Femur (tissue), 1 donor: ENCODE measurements at places on chromosomes 1 and 21.

GRCh38 chr1:34709547-34709946 lies 45.3 kb upstream of the GJB5 start:
- no peak for DNase-seq

GRCh38 chr1:232333419-232333767 lies 296.5 kb downstream of the SIPA1L2 start:
- no peak for DNase-seq

DNA sequence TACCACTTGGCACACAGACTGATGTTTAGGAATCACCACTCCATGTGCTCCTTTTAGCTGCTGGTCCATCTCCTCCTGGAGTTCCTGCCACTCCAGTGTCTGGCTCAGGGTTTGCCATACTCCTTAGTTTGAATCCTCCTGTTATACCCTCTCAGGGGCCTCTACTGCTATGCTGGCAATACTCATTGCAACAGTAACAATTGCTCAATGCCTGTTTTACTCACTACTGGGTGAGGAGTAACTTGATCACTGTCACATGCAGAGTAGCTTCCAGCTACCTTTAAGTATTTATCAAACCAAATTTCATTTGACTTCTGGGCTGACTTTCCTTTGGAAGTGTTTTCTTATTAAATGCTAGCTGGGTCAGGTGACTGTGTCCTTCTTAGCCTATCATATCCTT lies 107.2 kb upstream of the WLS start:
- no peak for DNase-seq

DNA sequence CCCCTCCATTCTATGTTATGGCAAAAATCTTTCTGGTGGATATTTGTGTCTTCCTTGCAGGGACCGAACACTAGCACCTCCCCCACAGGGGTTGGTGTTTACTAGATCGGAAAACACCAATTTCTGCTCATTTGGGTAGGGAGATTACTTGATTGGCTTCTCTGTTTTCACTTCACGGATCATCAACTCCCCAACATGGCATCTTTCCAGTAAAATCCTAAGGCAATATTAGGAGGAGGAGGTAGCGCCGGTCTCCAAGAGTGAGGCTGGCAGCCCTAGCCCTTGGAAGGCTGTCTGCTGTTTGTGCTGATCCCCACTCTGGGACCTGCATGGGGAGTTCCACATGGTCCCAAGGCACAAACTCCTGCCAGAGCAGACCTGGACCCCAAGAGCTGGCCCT lies 12.2 kb downstream of the VASH2 start:
- DNase-seq: no peak

GRCh38 chr1:151193856-151194255 lies 3.9 kb upstream of the VPS72 start:
- no peak for DNase-seq

- DNase-seq: peak; percentile 17
Observed at GRCh38 chr1:74652711-74653139, 20.9 kb downstream of the ERICH3 start.

DNA sequence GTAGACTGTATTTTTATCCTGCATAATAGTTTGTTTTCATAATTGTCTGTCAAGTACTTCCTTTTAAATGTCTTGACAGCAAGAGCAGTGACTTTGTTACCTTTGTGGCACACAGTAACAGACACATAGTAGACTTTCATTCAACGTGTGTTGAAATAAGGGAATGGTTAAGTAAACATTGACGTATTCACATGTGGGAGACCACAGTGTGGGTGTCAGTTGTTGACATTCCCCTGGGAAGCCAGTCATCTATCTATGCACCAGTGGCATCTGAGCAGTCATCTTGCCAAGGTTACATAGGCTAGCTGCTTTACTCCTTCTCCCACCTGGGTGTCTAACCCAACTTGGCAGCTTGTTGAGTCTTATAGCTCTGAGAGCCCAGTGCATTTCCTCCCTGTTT lies 1.4 kb upstream of the NUP133 start:
- DNase-seq: no peak

GRCh38 chr1:204495078-204495753 lies 611 bp upstream of the PIK3C2B start:
- DNase-seq: no peak

GRCh38 chr21:44628707-44629391 lies 2.0 kb downstream of the KRTAP10-9 start:
- DNase-seq: no peak

GRCh38 chr1:45014321-45015028 lies 2.4 kb downstream of the UROD start:
- DNase-seq: peak; percentile 87

DNA sequence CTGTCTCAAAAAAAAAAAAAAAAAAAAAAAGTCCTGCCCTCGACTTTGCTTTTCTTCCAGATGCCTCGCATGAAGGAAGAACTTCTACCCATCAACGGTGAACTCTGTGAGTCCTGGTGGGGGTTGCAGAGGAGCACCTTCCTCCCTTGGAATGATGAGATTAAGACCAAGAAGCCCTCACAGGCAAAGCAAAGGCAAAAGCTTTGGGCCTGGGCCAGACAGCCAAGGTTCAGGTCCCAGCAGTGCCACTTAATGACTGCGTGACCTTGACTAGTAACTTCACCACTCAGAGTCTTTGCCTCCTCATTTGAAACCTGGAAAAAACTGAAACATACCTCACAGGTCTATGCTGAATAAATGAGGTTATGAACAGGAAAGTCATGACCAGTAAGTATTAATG lies 55.5 kb downstream of the ZSCAN20 start:
- no peak for DNase-seq

- no peak for DNase-seq
Observed at GRCh38 chr1:204420039-204421004, 8.7 kb upstream of the PPP1R15B start.

DNA sequence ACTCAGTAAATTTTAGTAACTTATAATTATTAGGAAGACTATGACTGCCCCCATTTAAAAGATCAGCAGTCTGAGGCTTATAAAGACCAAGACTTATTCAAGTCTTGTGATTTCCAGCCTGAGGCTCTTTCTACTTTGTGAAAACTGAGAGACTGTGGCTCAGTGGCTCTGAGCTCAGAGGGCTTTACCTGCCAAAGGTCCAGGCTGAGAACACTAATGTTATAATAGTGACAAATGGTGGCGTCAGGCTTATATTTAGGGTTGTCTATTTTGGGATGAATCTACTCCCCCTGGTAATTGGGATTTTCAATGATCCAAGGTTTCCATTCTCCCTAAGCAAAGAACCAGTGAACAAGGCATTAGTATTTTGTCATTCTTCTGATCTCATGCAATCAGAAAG lies 42.6 kb upstream of the EPS15 start:
- no peak for DNase-seq

DNA sequence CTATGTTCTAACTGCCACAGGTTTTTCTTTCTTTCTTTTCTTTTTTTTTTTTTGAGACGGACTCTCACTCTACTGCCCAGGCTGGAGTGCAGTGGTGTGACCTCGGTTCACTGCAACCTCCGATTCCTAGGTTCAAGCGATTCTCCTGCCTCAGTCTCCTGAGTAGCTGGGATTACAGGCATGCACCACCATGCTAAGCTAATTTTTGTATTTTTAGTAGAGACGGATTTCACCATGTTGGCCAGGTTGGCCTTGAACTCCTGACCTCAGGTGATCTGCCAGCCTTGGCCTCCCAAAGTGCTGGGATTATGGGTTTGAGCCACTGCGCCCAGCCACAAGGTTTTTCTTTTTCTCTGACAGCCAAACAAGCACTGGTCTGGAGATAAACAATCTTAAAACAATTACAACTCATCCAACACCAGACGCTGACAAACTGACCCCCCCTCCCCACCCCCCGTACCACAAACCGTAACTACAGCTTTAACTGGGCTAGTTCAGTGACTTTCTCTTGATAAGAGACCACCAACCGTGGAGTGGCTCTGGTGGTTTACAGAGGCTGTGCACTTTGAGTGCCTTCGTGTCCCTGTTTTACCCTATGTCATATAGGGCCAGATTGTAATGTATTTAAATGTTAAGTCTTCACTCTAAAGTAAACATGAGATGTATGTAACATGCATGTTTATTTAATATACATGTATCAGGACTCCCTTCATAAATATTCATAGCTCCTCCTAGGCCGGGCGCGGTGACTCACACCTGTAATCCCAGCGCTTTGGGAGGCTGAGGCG lies 19.5 kb upstream of the PUM1 start:
- DNase-seq: no peak

DNA sequence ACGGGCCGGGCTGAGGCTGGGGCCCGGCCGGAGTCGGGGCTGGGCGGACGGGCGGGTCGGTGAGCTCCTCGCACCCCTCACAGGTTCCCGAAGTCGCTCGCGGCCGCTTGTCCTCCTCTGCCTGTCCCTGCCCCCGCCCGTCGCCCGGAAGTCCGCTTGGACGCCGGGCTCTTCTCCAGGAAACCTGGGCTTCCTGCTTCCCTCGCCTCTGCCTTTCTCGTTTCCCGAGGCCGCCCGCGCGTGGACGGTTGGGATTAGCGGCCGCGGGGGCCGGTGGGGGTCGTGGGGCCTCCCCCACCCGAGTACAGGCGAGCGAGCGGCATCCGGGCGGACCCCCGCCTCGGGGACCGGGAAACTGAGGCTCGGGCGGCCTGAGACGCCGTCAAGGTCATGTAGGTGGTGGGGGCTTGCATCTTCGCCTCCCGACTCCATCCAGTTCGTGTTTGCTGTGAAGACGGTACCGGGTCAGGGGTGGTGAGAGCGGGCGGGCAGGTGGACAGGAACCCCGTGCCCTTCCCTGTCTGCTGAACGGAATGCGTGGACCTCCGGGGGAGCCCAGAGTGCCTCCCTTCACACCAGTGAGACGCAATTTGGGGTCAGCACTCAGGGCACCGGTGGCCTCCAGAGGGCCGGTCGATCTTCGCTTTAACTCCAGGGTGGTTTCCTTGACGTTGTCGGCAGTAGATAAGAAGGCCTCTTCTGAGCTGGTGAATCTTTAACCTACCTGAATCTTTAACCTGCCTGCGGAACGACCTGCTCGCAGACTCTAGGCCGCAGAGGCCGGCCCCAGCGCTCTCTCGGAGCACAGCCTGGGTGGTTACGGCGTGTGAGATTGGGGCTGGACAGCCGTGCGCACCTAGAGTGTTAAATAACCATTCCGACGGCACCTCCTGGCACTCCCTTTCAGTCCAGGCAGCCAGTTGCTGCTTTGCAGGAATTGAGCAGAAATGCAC lies 686 bp downstream of the ARF1 start:
- peak; percentile 80 for DNase-seq

DNA sequence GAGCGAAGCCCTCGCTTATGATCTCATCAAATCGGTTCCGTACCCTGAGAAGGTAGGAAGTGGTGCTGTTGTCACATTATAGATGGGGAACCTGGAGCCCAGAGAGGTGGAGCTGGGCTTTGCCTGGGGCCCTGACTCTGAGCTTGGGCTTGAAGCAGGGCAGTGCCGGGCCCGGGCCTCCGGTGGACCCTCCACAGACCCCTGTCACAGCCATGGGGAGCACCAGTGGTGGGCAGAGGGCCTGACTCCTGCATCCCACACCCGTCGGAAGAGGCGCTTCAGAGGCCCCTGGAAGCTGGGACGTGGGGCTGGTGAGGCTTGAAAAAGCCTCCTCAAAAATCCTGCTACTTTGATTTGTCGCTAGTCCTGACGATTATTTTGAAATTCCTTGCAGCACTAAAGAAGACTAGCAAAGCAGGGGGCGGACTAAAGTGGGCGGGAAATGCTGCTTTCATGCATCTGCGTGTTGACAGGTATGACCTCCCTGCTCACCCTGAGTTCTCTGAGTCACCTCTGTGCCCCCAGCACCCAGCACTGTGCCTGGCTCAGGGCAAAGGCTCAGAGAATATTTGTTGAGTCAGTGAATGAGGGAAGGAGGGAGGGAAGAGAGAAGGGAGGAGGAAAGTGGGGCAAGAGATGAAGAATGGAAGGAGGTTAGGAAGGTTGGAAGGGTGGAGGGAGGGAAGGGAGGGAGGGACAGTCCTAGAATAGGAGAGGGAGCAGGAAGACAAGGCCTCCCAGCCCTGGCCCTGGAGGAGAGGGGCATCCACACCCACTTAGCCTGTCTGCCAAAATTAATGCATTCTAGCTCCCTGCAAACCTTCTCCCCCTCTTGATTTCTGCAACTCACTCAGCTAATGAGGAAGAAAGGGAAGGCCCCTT lies 262.8 kb upstream of the VAMP3 start:
- no peak for DNase-seq

DNA sequence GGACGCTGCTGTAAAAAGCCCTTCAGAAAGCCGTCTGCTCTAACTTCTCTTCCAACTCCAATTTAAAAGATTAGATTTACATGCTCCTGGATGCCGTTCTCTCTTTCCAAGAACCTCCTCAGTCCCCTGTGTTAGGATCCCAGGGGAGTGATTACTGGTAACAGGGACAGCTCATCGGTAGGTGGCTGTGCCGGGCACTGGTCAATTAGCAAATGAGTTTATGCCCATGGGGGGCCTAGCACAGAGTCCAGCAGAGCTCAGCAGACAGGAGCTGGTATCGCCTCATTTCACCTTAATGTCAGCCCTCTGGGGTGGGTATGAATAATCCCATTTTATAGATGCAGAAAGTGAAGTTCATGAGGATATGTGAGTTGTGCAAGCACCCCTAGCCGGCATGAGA lies 191.9 kb downstream of the GRIK3 start:
- no peak for DNase-seq

DNA sequence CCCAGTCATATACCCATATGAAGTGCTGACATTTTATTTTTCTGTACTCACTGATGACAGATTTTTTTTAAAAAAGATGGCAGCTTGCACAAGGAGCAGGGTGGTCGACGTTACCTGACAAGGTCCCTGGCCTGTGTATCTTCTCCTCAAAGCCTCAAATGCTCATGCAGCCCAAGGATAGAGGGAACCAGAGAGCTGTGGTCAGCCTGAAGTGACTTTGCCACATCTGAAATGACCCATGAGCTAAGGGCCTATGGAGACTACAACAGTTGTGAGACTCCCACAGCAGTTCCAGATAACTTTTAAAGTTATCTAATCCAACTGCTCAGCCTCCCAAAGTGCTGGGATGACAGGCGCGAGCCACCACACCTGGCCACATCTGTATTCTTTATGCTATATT lies 131.1 kb downstream of the GLUL start:
- no peak for DNase-seq

GRCh38 chr1:160993544-160994193 lies 27.3 kb downstream of the F11R start:
- no peak for DNase-seq

GRCh38 chr1:234609691-234610042 lies 311 bp downstream of the IRF2BP2 start:
- no peak for DNase-seq

DNA sequence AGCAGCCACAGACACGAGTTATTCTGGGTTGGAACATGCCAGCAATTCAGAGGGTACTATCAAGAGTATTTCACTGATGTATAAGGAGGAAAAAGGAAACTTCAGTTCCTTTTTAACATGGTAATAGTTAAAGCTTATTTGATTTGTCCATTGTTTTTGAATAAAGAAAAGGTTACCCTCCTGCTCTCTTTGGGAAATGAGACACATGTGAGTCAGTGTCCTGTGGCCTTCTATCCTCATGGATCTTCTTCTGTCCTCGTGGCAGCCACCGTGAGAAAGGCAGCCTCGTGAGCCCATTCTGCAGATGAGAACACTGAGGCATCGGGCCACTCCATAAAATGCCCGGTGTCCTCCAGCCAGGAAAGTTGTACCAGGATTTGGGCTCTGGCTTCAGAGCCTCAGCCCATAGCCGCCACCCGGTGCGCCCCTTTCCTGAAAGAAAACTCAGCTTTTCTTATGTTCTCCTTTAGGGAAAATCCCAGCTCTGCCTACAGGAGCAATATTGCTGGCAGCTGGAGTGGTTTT lies 24.8 kb downstream of the KCNAB2 start:
- DNase-seq: no peak
